Stimulated activated CD4-positive, alpha-beta T cell treated with anti-CD3 and anti-CD28 coated beads, Interleukin-2, amount 100 ng/mL, for 24 hours (primary cell): ENCODE measurements at places on chromosomes 4 and X.

DNA sequence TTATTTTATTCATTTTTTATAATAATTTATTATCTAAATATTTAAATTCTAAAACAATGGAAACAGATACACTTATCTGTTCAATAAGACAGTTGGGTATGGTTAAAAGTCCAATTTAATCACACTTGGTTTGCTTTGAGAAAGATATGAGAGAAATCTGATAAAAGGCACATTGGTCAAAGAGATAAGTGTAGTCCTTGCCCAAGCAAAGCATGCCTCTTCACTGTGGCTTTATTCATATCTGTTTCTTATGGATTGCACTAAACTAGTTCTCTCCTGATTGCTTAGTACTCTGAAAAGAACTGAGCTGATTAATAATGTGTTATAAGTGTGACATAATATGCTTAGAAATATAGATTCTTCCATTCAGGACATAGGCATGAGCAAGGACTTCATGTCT, 39.8 kb downstream of the CXCL1 start:
- no peak for DNase-seq

DNA sequence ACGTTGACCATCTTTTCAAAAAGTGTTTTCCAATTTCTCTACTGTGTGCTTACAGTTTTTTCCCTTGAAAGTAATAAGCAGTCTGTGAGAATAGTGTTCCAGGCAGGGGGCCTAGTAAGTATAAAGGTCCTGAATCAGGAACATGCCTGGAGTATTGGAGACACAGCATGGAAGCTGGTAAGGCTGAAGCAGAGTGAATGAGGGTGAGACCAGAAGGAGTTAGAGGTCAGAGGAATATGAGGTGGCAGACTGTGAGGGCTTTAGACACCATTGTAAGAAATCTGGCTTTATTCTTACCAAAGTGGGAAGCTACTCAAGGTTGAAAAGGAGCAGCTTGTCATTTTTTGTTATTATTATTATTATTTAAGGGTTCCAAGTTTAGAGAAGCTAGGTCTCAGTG, 107.4 kb downstream of the CT47B1 start:
- DNase-seq, result no peak

DNA sequence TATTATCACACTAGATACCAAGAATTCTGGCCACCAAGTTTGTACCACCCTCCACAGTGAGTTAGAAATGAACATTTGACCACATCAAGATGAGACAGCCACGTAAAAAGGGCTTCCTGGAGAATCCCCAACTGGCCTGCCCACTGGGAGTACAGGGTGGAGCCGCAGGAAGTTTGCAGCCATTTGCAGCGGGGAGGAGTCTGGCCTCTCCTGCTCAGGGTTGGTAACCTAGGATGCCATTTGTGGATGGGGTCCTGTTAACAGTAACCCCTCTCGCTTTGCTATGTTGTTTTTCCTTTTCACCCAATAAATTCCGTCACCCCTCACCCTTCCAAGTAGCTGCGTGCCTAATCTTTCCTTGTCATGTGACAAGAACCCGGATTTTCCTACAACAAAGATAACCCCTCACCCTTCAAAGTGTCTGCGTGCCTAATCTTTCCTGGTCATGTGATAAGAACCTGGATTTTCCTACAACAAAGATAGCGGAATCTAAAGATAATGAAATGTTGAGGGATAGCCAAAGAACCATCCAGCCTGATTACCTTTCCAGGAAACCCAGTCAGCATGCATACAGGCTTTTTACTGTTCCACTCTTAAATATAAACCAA, 245.4 kb downstream of the NAF1 start:
- no peak for DNase-seq

DNA sequence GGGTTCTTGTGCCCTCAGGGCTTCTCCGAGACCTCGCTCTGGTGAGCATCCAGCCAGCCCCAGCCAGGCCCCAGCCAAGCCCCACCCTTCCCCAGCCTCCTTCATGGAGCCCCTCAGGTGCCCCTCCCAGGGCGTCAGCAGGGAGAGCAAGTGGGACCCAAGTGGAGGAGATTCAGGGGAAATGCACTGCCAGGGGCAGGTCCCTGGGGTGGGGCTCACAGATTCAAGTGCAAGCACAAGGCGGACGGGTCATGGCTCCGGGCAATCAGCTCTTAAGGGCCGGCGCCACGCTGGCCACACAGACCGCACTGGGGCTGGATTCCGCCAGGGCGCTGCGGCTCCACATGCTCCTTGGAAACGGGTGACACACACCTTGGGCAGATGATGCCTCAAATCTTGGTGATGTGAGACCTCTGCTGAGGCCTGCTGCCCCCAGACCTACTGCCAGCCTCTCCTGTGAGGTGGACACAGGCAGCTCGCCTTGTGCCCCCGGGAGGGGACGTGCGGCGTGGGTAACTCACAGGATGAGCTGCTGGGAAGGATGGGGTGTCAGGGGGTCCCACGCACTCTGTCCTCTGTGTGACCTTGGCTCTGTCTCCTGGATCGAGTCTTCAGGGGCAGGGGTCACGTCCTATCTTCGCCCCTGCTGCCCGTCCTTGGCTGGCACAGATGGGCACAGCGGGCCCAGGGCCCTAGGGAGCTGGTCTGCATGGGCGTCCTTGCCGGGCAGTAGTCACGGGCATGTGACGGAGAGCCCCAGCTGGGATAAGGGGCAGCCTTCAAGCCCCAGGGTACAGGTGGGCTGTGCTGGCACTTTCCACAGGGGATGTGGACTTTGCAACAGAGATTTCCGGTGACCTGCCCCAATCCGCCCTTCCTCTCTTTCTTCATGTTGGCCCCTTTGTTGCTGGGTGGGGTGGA, 17.1 kb downstream of the NAT8L start:
- no peak for DNase-seq

GRCh38 chrX:9180623-9181022, 146.7 kb upstream of the FAM9B start:
- DNase-seq, result no peak

DNA sequence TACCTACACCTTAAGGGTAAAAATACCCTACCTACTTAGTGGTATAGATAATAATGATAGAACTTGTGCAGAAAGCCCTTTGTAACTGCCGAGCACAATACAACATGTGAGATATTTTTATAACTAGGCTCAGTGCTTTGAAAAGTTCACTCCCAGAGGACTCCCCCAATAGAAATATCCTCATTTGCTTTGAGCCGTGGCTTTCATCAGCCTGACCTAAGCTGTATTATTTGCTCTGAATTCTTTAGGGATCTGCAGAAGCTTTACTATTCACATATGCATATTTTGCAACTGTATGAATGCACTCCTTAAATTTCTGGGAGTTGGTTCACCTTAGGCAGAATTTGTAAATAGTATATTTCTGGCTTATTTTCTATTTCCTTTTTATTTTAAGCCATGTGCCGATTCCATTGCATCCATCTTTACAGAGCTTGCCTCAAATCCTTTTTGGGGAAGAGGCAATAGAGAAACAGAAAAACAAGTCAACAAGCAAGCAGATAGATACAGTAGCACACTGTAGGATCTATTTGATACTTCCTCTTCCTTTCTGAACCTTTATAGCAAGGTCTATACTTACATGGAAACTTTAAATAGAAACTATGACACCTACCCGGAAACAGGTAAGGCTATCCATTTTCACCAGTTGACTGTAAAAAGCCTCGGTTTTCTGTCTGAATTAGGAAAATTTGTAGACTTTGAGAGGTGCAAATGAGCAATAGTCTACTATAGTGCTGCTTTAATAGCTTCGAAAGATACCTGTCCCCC, 242.5 kb upstream of the VCX3A start:
- DNase-seq, result no peak

DNA sequence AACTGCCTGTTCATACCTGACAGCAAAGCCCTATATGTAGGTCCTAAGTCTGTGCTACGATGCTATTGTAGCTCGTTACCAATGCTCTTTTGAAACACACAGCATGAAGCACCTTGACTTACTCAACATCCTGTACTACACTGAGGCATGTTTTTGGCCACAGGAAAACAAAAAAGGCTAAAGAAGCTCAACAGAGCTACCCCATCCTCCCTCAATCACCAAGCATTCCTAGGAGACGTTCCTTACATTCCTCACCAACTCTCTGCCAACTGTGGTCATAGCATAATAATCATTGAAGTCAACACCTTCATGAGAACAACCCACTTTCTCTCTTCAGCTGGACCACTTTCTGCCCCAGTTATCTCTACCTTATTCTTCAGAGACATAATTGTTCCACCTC, 73.7 kb upstream of the SLC25A43 start:
- DNase-seq, result no peak

DNA sequence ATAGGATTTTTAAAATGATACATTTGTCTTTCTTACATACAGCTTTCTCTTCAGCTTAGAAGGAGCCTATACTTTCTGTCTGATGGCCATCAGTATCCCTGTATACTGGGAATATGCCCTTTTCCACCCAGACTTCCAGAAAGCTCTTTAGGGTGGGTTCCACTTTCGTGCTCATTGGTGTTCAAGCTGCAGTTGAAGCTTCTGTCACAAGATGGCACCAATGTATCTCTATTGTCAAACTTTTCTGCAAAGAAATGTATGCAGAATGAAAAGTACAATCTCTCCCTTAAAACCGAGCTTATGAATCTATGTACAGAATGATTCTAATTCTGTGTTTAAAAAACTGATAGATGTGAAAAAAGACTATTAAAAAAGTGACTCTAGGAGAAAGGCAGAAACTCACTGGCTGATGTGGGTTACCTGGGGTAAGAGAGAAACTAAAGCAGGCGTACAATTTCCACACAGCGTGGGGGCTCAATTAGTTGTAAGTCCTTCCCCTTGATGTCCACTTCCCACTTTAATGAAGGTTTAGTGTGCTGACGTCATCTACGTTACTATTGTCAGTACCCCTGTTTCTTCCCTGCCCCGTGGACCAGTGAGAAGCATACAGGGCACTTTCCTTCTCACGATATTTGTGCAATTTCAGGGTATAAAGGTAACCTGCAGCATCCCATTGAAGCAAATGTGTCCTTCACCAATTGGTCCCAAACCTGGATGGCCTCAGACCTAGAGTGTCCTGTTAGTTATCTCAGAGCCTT, 57.3 kb upstream of the TCEAL2 start:
- peak; percentile 5 for DNase-seq

DNA sequence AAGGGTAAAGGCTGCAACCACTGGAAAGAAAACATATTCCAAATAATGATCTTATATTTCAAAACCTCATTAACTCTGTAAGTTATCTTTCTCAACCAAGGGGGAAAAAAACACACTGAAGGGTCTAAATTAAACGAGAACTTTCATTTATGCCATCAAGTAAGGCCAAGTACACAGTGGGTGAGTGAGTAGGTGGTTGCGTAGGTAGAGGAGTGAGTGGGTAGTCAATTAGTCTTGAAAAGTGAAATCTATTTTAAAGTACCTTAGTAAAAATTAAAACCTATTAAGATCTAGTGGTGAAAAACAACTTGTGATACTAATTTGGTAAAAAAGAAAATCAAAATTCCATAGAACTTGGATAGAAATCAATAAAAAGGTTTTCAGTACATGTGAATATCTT, 3.5 kb downstream of the CASK start:
- DNase-seq, result no peak

- no peak for DNase-seq
These were observed 54.5 kb downstream of the TRIM2 start for GRCh38 chr4:153258750-153259149.

DNA sequence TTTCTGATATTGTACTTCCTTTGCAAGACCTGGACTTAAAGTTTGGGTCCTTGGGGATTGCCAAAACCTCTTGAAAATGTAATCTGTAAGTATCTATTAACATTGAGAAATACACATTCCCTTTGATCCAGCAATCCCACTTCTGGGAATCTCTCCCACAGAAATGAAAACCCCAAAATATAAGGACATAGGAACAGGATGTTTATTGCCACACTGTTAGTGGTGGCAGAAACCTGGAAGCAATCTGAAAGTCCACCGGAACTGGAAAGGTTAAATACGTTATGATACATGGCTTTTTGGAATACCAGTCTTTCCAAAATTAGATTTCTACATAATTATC, 71.2 kb upstream of the STX18 start:
- no peak for DNase-seq

DNA sequence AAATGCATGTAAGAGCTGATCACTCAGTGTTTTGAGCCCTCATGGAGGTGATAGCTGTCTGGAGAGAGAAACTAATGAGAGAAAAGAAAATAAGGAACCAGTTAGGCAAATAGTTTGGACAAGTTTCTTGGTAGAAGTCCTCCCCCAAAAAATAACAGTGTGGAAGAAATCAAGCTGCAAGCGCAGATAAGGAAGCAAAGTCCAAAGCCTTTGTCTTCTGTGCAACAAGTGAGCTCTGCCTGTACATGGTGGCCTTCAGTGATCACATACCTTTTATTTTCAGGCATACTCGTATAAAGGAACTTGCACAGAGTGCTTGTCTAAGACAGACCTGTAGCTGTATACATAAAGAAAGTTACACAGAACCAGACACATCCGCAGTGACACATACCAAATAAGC, 2.5 kb upstream of the UGT2A3 start:
- no peak for DNase-seq

GRCh38 chrX:111671668-111672067, 9.3 kb upstream of the ALG13 start:
- DNase-seq, result no peak

GRCh38 chr4:160772668-160773067, 1391.1 kb downstream of the FSTL5 start:
- no peak for DNase-seq

GRCh38 chr4:121846662-121847061, 23.0 kb upstream of the CCNA2 start:
- no peak for DNase-seq

DNA sequence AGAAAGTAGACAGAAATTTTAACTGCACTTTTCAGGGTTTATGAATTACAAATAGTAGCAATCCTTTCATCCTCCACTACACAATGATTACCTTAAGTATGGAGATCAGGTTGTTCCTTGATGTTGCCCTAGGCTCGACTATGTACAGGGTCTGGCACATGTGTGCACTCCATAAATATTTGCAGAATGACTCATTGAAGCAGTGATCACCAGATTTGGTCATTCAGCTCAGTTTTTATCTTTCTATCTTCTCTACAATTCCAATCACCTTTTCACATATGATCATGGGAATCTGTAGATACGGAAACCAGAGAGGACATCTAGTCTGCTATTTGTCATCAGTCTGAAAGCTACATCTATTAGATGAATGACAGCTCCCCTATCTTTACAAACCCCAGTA, 171.7 kb upstream of the HCCS start:
- no peak for DNase-seq

DNA sequence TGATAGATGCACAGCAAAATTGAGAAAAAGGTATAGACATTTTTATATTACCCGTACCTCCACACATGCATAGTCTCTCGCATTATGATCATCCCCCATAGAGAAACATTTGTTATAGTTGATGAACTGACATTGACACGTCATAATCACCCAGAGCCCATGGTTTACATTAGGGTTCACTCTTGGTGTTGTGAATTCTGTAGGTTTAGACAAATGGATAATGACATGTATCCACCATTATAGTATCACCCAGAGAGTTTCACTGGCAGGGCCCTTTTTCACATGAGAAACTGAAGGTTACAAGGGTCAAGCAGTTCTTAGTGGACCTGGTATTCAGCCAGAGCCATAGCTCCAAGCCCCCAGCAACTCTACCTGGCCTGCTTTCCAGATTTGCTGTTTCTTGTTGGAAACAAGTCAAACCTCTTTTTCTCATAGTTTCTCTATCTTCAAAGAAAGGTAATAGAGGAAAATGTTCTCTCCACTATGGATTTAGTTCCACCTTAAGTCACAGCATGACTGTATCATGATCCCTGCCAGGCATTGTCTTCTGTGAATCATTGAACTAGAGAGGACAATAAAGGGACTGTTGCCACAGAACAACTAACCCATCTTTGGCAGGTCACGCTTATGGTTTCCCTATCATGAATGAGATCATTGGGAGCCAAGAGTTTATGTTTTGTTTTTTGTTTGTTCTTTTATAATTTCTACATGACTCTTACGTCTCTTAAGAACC, 64.0 kb downstream of the HHIP start:
- no peak for DNase-seq
